ENCODE measurements at places on chromosomes 7 and 10.

GRCh38 chr7:81002421-81002820 is 83.6 kb upstream of the SEMA3C start:
- peak; percentile 68 for DNase-seq

DNA sequence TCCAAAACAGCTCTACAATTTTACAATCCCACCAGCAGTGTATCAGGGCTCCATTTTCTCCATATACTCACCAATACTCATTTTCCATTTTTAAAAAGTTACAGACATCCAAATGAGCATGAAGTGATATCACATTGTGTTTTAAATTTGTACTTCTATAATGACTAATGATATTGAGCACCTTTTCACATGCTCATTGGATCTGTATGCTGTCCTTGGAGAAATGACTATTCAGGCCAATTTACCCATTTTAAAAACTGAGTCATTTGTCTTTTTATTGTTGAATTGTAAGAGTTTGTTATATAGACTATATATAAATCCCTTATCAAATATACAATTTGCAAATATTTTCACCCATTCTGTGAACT is 162.0 kb downstream of the MAGI2 start:
- no peak for DNase-seq

GRCh38 chr7:101527844-101528667 is 101.0 kb downstream of the MYL10 start:
- no peak for DNase-seq

- DNase-seq = no peak
These were observed 36.3 kb downstream of the ABCB1 start for GRCh38 chr7:87564296-87564963.

- DNase-seq = no peak
These were observed 12.6 kb upstream of the NPVF start for GRCh38 chr7:25240896-25241295.

- no peak for DNase-seq
These were observed 4.6 kb upstream of the SKAP2 start for GRCh38 chr7:26868841-26869495.

DNA sequence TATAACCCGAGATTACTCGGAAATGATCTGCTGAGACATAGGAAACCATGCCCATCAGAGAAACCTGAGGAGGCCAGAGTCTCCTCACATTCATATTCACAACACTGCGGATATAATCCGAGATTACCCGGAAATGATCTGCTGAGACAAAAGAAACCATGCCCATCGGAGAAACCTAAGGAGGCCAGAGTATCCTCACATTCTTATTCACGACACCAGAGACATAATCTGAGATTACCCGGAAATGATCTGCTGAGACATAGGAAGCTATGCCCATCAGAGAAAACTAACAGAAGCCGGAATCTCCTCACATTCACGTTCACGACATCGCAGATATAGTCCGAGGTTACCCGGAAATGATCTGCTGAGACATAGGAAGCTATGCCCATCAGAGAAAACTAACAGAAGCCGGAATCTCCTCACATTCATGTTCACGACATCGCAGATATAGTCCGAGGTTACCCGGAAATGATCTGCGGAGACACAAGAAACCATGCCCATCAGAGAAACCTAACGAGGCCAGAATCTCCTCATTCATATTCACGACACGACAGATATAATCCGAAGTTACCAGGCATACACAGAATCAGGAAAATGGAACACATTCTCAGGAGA is 422.3 kb upstream of the AKR1E2 start:
- no peak for DNase-seq

DNA sequence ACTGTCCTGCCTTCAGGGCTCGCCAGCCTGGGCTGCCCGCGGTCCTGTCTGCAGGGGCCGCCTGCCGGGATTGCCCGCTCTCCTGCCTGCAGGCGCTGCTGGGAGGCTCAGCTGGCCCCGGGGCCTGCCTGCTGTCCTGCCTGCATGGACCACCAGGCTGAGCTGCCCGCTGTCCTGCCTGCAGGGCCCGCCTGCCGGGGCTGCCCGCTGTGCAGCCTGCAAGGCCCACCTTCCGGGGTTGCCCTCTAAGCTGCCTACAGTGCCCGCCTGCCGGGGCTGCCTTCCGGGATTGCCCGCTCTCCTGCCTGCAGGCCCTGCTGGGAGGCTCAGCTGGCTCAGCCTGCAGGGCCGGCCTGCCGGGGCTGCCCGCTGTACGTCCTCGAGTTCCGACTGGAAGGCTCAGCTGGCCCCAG is 164.4 kb downstream of the GLRX3 start:
- no peak for DNase-seq

DNA sequence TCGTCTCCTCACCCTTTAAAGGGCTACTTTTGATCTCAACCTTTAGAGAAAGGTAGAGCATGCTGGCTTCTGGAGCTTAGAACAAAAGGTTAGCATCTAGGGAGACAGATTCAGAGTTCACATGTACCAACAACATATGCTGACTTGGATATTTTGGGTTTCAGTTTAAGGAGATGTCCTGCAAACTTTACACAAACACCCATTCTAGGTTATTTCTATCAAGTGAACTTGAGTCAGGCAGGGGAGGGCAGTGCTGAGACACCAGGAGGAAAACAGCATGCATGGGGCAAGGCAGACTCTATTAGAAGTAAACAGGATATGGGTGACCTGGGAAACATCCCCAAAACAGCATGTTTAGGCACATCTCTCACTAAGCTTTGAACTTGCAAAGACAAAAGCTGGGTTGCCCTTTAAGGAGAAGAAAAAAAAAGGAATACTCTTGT is 43.8 kb downstream of the ARL4A start:
- DNase-seq = peak; percentile 17

DNA sequence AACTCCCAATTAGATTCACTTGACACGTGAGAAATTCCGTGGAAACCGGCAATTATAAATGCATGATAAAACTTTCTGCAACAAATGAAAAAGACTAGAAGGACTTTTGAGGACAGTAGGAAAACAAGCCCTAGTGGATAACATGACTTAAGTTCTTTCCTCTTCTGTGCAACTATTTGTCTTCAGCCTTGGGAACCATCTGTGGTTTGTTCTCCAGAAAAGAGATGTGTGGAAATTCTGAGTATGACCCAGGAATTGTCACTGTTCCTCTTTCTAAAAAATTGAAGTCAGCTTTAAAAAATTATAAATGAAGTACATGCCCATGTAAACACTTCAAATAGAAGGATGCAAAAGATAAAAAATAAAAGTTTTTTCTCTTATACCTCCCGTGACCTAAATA is 128.6 kb upstream of the SVIL start:
- DNase-seq = no peak

DNA sequence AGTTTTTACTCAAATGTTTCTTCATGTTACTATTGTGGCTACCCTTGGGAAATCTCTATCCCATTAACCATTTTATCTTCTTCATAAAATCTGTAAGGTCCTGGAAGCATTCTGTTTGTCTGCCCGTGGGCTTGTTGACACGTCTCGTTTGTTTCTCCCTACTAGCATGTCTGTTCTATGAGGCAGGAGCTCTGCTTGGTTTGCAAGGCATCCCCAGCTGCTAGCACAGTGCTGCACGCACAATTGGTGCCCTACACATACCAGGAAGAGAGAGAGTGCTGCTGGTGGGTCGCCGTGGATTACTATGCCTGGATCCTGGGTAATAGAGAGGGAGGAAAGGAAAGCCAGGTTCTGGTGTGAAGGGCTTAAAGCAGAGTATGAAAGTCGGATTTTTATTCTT is 166.1 kb upstream of the TNS3 start:
- no peak for DNase-seq

DNA sequence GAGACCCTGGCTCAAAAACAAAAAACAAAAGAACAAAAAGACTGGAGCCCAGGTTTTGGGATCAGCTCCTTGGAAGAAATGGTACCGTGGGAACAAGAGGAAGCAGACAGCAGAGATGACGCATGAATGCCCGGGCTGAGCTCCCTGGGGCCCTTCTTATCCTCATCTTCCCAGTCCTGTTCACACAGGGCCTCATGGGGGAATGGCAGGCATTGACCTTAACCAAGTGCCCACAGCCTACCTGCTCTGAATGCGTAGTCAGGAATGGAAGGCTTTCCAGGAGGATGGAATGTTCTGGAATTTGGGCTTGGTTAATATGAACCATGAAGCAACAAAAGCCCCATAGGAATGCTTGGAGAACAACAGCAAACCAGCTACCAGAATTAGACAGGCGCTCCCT is 154.7 kb downstream of the PRPF18 start:
- no peak for DNase-seq

- no peak for DNase-seq
These were observed 171.0 kb downstream of the GRID1 start for GRCh38 chr10:86195521-86196157.

- no peak for DNase-seq
These were observed 122.0 kb upstream of the HABP2 start for GRCh38 chr10:113430634-113431397.

- no peak for DNase-seq
These were observed 129.0 kb upstream of the AGR3 start for GRCh38 chr7:17010637-17011300.

DNA sequence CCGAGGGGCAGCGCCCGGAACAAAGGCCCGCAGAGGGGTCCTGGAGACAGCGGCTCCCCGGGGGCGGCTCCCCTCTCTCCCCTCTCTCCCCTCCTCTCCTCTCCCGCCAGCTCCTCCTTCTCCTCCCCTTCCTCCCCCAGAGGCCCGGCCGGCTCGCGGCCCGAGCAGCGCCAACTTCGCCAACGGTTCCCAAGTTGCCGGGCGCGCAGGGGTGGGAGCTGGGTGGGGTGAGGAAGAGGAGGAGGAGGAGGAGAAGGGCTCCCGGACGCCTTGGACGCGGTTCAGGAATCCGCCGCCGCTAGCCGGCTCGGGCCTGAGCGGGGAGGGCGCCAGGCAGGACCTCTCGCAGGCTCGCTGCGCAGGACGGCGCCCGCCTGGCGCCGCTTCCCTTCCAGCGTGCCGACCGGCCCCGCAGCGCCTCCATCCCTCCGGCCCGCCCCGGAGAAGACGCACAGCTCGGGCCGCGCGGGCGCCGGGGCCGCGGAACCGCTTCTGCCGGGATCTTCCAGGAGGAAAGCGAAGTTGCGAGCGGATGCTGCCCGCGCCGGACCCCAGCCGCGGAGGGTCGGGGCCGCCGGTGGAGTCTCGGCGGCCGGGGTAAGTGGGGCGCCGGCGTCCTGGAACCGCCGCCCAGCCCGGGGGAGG is at the start of gene CHST3:
Gene CHST3 (plus strand): TSS at position 298 of the 645 bp plus-strand sequence. CDS start 41,448 bp downstream, outside the sequence.
- no peak for DNase-seq

GRCh38 chr7:101857358-101857811 is 40.0 kb downstream of the CUX1 start:
- no peak for DNase-seq

GRCh38 chr7:16970732-16971482 is 89.1 kb upstream of the AGR3 start:
- DNase-seq = no peak

GRCh38 chr7:141664450-141664849 is 37.5 kb downstream of the DENND11 start:
- no peak for DNase-seq

GRCh38 chr7:82506702-82507101 is 63.1 kb upstream of the CACNA2D1 start:
- no peak for DNase-seq

- DNase-seq = no peak
These were observed 231.6 kb downstream of the CELF2 start for GRCh38 chr10:11249152-11249807.

DNA sequence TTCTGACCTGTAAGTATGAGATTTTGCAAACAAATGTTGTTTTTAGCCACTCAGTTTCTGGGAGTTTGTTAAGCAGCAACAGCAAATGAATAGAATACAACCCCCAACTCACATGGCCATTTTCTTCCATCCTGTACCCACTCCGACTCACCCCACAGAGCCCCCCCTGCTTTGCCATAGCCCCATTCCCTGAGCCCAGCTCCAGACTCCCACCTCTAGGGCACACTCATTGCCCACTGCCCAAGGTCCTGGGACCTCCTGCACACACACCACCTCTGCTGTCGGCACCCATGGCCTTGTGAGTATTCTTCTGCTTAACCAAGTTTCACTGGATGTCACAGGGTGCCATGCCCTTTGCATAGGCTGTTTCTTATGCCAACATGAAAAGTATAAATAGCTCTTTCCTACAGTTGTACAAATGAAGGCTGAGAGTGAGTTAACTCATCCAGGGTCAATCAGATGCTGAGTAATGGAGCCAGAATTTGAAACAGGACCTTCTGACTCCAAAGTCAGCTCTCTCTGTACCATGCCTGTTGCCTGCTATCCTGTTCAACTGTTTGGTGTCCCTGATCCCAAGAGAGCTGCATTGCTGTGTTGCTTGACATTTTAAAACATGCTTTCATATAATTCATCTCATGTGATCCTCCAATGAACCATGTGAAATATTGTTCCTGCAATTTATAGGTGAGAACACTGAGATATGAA is 367.8 kb upstream of the ZMIZ1 start:
- DNase-seq = no peak

GRCh38 chr7:32952876-32953275 is 4.4 kb upstream of the FKBP9 start:
- DNase-seq = no peak

- no peak for DNase-seq
These were observed 323.0 kb downstream of the PARD3 start for GRCh38 chr10:34492081-34492480.

GRCh38 chr7:101865031-101865430 is 47.6 kb downstream of the CUX1 start:
- DNase-seq = no peak

GRCh38 chr10:89668386-89669071 is 23.5 kb upstream of the PANK1 start:
- no peak for DNase-seq

DNA sequence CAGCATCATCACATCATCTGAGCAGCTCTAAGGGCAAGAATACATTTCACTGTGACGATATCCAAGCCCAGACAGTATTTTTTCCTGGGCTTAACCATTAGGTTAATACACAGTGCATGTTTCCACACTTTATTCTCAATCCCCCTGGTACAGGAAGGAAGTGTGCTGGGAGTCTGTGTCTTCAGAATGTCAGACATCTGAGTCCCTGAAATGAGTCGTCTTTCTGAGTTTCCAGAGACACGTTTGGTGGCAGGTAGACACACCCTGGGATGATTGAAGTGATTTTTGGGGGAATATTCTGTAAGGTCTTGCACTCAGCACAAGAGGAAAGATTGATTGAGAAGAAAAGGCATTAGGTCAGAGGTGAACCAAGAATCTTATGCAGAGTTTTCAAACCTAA is 13.1 kb upstream of the SHH start:
- DNase-seq = no peak

GRCh38 chr7:117119192-117119924 is 166.1 kb downstream of the ST7 start:
- peak; percentile 41 for DNase-seq

- no peak for DNase-seq
These were observed 323.6 kb downstream of the BICC1 start for GRCh38 chr10:58836176-58836700.

- DNase-seq = no peak
These were observed at the start of gene UCN3 for GRCh38 chr10:5364890-5365338. TSS of gene UCN3 (plus strand) at chr10:5364966. CDS start at chr10:5373721, 8,755 bp downstream.

GRCh38 chr10:36577126-36577525 is 548.3 kb upstream of the ANKRD30A start:
- no peak for DNase-seq

DNA sequence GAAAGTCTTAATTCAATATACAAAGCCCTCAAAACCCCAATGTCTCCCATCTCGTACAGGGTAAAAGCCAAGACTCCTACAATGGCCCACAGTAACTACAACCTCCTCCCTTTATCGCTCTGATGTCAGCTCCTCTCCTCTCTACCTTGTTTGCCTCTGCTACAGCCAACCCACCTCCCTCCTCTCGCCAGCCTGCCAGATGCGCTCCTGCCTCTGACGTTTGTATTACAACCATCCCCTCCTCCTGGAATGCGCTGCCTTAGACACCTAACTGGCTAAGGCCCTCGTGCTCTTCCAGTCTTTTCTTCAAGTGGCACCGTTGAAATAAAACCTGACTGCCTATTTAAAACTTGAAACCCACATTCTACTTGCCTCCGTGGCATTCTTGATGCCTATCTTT is 115.3 kb upstream of the MYO3A start:
- DNase-seq = no peak
